ENCODE measurements at places on chromosomes 3 and 15.

GRCh38 chr15:39539466-39539865 lies 41.4 kb upstream of the THBS1 start:
- DNase-seq: no peak

- peak; percentile 64 for DNase-seq
Measured at GRCh38 chr3:141000027-141000663, 51.0 kb upstream of the SPSB4 start.

- no peak for DNase-seq
Measured at GRCh38 chr3:55731741-55732140, 244.6 kb upstream of the WNT5A start.

DNA sequence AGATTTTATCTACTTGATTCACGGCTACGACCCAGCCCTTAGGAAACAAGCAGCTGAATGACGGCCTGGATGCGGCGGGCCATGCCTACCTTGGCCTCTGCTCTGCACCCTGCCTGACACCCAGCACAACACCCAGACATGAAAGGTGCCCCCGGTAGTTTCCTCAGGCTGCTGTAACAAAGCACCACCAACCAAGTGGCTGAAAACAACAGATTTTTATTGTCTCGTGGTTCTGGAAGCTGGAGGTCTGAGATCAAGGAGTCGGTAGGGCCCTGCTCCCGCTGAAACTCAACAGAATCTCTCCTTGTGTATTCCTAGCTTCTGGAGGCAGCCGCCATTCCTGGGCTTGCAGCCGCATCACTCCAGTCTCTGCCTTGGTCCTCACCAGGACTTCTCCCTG lies 111.7 kb downstream of the ADCY5 start:
- no peak for DNase-seq

DNA sequence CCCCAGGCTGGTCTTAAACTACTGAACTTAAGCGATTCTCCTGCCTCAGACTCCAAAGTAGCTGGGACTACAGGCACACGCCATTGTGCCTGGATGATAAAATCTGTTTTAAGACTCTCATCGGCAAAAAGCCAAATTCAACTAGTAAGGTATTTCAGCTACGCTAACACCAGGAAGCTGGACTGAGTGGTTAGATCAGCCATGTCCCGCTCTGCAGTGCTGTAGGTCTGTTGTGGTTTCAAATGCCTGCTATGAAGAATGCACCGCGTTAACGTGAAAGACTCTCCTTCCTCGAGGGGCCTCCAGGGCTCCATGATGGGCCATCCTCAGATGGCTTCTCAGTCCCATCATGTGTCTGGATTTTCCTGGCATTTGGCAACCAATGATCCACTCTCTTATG lies 70.2 kb downstream of the PCOLCE2 start:
- DNase-seq: no peak

DNA sequence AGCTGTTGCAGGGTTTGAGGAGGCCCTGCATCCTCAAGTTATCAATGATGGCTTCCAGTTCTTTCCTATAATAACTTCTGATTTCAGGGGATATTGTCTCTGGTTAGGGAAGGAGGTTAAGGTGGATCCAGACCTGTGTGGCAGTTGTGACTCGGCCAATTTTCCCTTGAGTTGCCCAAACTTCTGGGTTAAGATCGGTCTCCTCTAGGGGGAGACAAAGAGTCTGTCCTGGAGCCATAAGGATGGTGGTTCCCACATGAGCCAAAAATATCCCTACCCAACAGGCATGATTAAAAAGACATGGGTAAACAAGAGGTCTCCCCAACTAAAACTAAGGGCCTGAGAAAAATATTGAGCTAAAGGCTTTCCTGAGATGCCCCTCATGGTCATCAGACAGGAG lies 227.5 kb upstream of the MDFIC2 start:
- no peak for DNase-seq

DNA sequence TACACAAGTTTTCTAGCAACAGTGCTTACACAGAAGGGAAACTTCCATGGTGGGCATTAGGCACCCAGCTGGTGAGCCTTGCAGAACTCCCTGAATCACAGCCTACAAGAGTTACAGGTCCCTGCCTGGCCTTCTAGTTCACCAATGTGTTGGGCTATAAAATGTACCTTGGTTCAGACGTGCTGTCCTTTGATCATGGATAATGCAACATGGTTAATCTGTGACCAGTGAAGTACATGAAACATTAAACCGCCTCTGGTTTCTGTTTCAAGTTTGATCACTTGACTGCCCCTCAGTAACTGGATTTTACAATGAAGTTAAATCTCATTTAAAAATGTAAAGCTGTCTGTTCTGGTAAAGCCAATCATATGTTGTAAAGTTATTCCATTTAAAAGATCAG lies 51.8 kb downstream of the FMN1 start:
- no peak for DNase-seq

GRCh38 chr3:164113371-164114332 lies 964.6 kb downstream of the SI start:
- no peak for DNase-seq

GRCh38 chr3:128907706-128908445 lies 28.5 kb downstream of the ACAD9 start:
- no peak for DNase-seq

- DNase-seq: no peak
Measured at GRCh38 chr3:49840388-49840787, 16.0 kb downstream of the TRAIP start.

DNA sequence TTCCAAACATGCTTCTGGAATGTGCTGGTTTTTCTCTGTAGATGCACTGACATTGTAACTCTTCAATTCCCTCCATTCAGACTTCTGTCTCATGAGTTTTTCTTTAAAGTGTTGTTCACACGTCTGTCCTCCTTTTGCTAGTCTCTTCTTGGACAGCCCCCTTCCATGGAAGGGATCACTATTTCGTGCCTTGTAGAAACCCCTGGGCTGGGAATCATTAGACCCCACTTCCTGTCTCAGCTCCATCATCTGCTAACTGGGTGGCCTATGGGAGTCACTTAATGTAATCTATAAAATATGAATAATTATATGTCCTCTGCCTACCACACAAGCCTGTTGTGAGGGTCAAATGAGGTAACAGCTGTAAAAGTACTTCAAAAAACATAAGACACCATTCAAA lies 110.6 kb downstream of the THSD4 start:
- no peak for DNase-seq

DNA sequence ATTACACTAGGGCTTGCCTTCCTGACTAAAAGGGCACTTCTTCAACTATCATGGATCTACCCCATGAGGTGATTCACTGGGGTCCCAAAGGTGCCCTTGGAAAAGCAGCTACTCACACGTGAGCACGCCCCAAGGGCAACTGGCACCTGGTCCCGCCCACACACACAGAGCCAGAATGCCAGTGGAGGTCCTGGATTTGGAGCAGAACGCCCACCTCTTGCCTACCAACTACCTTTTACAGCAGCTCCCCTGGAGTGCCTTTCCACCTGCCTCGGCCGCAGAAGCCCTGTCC lies 1.8 kb upstream of the CTDSPL start:
- DNase-seq: peak; percentile 23

GRCh38 chr15:51768018-51768417 lies 16.6 kb downstream of the TMOD2 start:
- no peak for DNase-seq

DNA sequence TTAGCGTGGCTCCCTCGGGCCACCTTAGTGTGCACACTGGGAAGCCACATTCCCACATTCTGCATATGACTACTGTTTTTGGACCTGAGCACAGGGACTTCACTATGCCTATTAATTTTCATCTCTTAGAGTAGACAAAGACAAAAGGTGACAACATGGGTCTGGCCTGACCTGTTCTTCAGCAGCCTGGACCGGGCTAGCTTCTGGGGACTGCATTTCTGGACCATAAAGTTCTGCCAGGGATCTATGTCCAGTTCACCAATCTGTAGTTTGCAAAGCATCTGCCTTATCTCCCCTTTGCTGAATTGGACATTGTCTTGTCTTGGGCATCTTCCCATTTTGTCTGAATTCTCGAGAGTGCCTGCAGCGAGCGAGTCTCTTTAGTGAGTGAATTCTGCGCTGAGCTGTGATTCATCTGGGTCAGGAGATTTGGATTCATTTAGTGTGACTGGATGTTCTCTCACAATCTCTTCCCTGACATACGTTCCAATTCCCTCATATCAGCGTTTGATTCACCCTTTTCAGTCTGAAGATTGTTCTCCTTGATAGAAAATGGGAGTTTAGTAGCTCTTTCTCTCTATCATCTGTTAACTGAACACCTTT lies 112.2 kb upstream of the PLXNA1 start:
- no peak for DNase-seq

GRCh38 chr3:191269289-191270085 lies 59.7 kb upstream of the CCDC50 start:
- no peak for DNase-seq

DNA sequence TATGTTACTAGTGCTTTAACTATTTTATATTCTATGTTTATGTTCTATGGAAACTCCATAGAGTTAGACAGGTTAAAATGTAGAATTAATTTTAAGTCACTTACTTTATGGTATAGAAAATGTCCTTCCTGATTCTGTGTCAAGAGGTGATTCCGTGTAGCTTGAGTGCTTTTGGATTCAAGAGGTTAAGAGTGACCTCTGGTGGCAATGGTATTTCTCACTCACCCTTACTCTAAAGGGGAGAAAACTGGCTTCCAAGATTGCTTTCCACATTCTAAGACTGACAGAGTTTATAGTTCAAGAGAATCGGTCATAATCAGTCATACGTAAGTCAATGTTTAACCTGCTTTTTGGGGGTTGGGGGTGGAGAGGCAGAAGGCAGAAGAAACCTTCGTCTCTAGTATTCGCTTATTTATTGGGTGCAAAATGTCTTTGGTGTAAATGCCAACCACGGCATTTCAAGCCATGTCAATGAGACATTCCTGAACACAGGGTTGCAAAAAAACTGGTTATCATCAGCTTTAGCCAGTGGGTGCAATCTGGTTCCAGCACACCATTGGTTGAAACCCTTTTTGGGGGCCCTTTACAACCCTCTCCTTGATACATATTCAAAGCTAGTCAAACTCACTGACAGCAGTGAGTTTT lies 92.0 kb upstream of the VGLL3 start:
- peak; percentile 54 for DNase-seq

DNA sequence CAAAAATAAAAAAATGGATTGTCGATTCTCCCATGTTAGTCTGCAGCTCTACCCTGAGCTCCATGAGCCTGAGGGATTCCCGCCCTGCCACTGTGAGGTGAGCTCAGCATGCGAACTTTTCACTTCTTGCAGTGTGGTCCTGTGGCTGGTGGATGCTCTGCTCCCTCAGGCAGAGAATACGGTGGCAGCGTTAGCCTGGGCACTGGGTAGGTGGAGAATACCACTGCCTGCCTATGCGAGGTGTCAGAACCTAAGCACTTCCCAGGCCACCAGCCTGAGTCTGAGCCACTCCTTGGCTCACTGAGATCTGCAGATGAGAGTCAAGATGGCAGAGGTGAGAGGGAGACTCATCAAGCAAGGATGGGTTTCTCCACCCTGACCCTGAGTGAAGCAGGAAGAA lies 70.1 kb downstream of the ITGB5 start:
- DNase-seq: no peak
